ENCODE measurements at places on chromosomes 1 and 21.

GRCh38 chr1:185938396-185938795, 204.2 kb downstream of the HMCN1 start:
- no peaks in the 10 kb centered on the region for H3K4me1 ChIP-seq
- no peaks in the 10 kb centered on the region for H3K27me3 ChIP-seq
- no peak overlapping the region for H3K4me3 ChIP-seq
- peaks cover 6% of the 10 kb centered on the region for H3K36me3 ChIP-seq
- H3K27ac ChIP-seq = no peak overlapping the region

GRCh38 chr1:190792873-190793272, 315.2 kb upstream of the BRINP3 start:
- H3K27ac ChIP-seq = no peak overlapping the region
- DNase-seq = no peak
- no peaks in the 10 kb centered on the region for H3K36me3 ChIP-seq
- no peaks in the 10 kb centered on the region for H3K27me3 ChIP-seq
- H3K4me1 ChIP-seq = no peaks in the 10 kb centered on the region

DNA sequence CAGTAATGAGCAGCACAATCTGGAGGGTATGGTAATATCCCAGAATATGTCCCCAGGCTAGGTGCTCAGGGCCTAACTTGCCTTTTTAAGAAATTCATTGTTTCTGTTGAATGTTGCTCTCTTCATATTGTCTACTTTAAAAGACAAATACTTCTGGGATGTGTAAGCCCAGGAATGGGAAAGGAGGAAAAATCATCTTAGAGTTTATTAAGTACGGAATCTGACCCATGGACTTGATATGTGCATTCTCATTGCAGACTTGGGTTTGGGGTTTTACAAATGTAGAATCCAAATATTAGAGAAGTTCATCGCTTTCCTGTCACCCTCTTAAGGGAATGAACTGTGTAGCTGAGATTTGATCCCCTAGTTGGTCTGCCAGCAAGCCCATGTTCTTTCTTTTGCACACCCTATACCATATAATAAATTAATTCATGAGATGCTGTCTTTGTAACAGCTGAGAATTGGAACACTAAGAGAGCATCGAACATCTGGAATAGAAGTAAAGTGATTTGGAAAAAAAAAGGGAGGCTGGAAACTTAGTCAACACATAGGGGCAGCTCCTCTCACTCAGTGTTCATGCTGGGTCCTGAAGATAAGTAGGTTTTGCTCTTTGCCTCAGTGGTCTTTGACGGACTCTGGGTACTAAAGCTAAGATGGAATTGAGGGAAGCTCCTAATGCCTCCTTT, 235.8 kb upstream of the C1orf105 start:
- no peak overlapping the region for H3K27ac ChIP-seq
- no peak for DNase-seq
- no peaks in the 10 kb centered on the region for H3K36me3 ChIP-seq
- no peak overlapping the region for H3K4me3 ChIP-seq
- no peaks in the 10 kb centered on the region for H3K4me1 ChIP-seq

GRCh38 chr1:174258148-174258550, 98.8 kb downstream of the RABGAP1L start:
- DNase-seq = peak; percentile 31
- H3K4me3 ChIP-seq = no peak overlapping the region
- no peaks in the 10 kb centered on the region for H3K27me3 ChIP-seq
- peaks cover 4% of the 10 kb centered on the region for H3K4me1 ChIP-seq
- no peak overlapping the region for H3K27ac ChIP-seq

DNA sequence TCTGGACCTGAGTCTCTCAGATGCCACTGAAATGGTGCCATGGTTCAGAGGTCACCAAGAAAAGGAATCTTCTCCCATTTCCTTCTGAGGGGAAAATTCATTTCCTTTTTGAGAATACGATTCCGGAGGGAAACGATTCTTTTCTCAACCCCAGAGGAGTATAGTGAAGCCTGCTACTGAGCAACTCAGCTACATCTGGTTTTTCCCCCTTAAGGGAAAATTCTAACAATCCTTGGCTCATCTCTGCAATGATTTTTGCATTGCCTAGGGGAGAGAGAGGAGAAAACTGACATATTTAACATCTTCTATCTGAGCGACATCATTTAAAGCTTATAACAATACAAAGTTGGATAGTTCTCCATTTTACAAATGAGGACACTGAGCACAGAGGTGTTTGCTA, 22.4 kb upstream of the KANK4 start:
- no peaks in the 10 kb centered on the region for H3K27me3 ChIP-seq
- H3K4me3 ChIP-seq = no peak overlapping the region
- H3K27ac ChIP-seq = no peak overlapping the region
- no peak for DNase-seq
- peaks cover 14% of the 10 kb centered on the region for H3K4me1 ChIP-seq
- no peaks in the 10 kb centered on the region for H3K36me3 ChIP-seq

GRCh38 chr1:212595787-212596714, 12.5 kb upstream of the ATF3 start:
- no peaks in the 10 kb centered on the region for H3K36me3 ChIP-seq
- H3K4me1 ChIP-seq = no peaks in the 10 kb centered on the region
- H3K27ac ChIP-seq = no peak overlapping the region
- DNase-seq = peak; percentile 22
- H3K27me3 ChIP-seq = no peaks in the 10 kb centered on the region

DNA sequence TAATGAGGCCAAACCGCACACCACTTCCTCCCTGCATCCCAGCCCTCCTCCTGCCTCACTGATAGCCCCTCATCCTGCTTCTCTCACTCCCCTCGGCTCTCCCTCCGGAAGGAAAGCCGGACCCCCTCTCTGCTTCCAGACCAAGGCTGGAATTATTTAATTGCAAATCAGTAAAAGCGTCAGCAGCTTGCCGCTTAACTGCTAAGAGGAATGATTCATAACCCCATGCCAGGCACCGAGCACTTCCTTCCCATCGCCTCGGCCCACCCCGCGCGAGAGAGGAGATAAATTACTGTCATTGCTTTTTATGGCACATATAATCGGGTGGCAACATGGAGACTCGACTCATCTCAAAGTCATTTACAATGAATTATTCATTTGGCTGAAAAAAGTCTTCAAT, 77.3 kb downstream of the UBIAD1 start:
- no peak overlapping the region for H3K27ac ChIP-seq
- no peak overlapping the region for H3K4me3 ChIP-seq
- no peaks in the 10 kb centered on the region for H3K36me3 ChIP-seq
- no peak for DNase-seq
- peaks cover 43% of the 10 kb centered on the region for H3K27me3 ChIP-seq

DNA sequence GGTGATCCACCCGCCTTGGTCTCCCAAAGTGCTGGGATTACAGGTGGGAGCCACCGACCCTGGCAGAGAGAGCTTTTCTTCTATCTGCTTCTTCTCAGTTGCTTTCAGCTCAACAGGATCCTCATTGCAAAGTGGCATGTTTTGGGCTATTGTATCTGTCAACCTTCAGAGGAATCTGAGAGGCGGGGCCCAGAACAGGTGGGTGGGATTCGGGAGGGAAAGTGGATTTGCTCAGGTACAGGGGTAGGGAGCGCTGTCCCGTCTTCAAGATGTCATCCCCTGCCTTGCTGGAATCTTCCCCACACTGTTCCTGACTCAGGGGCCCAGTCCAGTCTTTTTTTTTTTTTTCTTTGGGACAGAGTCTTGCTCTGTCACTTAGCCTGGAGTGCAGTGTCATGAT, 26.9 kb upstream of the RCC2 start:
- no peak overlapping the region for H3K27ac ChIP-seq
- DNase-seq = no peak
- H3K4me1 ChIP-seq = no peaks in the 10 kb centered on the region
- no peak overlapping the region for H3K4me3 ChIP-seq
- peaks cover 20% of the 10 kb centered on the region for H3K27me3 ChIP-seq

DNA sequence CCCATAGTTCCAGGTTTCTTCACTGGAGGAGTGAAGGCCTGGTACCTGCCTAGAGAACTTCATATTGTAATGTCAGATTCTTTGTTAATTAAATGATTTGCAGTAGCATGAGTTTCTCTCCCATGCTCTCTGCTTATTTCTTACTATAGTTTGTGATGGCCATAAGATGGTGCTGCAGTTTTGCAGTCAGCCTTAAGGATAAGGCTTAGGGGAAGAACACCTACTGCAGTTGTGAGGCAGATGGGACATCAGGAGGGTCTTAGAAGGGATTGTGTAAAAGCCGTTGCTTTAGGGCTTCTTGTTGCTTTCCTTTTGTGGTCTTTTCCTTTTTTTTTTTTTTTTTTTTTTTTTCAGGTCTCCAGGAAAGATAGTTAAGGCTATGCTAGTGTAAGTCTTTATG, 61.8 kb downstream of the MACF1 start:
- no peaks in the 10 kb centered on the region for H3K27me3 ChIP-seq
- H3K4me3 ChIP-seq = no peak overlapping the region
- H3K4me1 ChIP-seq = peaks cover 37% of the 10 kb centered on the region
- no peak for DNase-seq

GRCh38 chr1:217620814-217621213, 10.1 kb downstream of the GPATCH2 start:
- H3K4me1 ChIP-seq = no peaks in the 10 kb centered on the region
- no peak for DNase-seq
- H3K4me3 ChIP-seq = no peak overlapping the region

DNA sequence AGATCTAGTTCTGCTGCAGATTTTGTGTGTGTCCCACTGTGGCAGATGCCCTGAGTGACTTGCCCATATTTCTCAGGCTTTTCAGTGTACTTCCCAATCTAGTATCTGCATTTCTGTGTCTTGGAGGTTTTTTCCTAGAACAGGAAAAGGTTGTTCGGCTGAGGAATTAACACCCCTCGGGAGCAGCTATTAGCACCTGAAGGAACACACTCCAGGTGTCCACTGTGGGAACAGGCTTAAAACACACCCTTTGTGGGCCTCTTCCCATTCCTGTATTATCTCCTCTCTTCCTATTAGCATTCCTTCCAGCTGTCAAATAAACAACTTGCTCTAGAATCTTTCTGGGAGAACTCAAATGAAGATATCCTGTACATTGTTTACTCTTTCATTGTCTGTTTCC, 178.3 kb downstream of the HMCN1 start:
- H3K27me3 ChIP-seq = no peaks in the 10 kb centered on the region
- no peak overlapping the region for H3K27ac ChIP-seq
- no peaks in the 10 kb centered on the region for H3K36me3 ChIP-seq
- DNase-seq = no peak
- no peak overlapping the region for H3K4me3 ChIP-seq

DNA sequence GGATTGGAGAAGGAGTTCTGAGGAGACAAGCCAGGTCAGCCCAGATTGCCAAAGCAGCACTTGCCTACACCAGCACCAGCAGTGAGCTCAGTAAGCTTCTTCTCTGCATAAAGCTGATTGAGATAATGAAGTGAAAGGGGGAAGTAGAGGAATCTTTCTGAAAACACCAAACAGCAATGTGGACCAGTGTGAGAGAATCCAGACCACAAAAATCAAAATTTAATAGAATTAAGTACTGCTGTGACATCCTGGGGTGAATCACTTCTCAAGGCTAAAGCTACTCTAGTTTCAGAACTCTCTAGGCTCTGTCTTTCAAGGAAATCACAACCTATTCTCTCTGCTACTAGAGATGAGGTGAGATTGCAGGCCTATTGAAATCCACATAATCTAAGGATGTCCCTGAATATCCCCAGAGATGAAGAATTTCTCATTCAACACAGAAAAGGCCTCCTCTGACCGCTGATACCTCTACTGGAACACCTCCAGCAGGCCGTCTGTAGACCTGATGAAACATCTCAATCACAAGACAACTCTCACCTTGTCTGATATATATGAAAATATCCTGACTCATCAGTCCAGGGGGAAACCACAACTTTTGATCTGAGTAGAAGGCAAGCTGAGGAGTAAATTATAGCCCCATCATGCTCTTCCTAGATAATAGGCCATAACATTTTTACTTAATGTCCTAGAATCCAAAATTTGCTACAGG, at the start of gene FCRL4:
Gene FCRL4 (minus strand): TSS at position 127 of the 709 bp plus-strand sequence. CDS start 141 bp downstream, outside the sequence.
- no peaks in the 10 kb centered on the region for H3K36me3 ChIP-seq
- H3K27ac ChIP-seq = no peak within 1 kb of the TSS
- no peaks in the 10 kb centered on the region for H3K4me1 ChIP-seq
- DNase-seq = no peak
- H3K4me3 ChIP-seq = no peak within 1 kb of the TSS
- peaks cover 10% of the 10 kb centered on the region for H3K27me3 ChIP-seq

- peak overlapping the region; percentile 74 for H3K27ac ChIP-seq
- H3K4me1 ChIP-seq = peaks cover 48% of the 10 kb centered on the region
- DNase-seq = peak; percentile 91
- H3K36me3 ChIP-seq = no peaks in the 10 kb centered on the region
Observed at GRCh38 chr1:111592389-111593361, 26.9 kb upstream of the RAP1A start.

- H3K27ac ChIP-seq = no peak overlapping the region
- H3K4me3 ChIP-seq = peak overlapping the region; percentile 44
- H3K36me3 ChIP-seq = no peaks in the 10 kb centered on the region
- no peaks in the 10 kb centered on the region for H3K27me3 ChIP-seq
- H3K4me1 ChIP-seq = peaks cover 11% of the 10 kb centered on the region
Observed at GRCh38 chr1:112744009-112744578, 29.0 kb upstream of the PPM1J start.

DNA sequence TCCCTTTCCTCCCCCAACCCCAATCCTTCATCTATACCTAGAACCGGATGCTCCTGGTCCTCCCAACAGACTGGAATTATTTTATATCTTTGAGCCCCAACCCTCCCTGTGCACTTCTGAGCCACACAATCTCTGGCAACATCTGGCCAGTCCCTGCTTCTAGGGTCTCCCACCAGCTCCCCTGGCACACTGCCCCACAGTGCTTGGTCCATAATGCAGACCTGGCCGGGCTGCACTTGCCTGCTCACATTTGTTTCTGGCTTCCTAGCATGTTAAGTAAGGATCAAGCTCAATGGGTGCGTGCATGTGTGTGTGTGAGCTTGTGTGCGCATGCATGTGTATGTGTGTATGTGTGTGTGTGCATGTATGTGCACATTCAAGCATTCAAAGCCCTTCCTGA, 8.8 kb downstream of the TRIM62 start:
- no peak overlapping the region for H3K4me3 ChIP-seq
- H3K27me3 ChIP-seq = no peaks in the 10 kb centered on the region
- H3K27ac ChIP-seq = no peak overlapping the region
- peaks cover 3% of the 10 kb centered on the region for H3K36me3 ChIP-seq
- DNase-seq = no peak

GRCh38 chr1:113858418-113858817, 13.1 kb downstream of the PTPN22 start:
- no peaks in the 10 kb centered on the region for H3K36me3 ChIP-seq
- no peak overlapping the region for H3K27ac ChIP-seq
- DNase-seq = no peak
- no peaks in the 10 kb centered on the region for H3K27me3 ChIP-seq
